ENCODE measurements at places on chromosomes 12 and 14.
A peak's percentile ranks its signal among the peaks of the same experiment; 100 is the strongest.

DNA sequence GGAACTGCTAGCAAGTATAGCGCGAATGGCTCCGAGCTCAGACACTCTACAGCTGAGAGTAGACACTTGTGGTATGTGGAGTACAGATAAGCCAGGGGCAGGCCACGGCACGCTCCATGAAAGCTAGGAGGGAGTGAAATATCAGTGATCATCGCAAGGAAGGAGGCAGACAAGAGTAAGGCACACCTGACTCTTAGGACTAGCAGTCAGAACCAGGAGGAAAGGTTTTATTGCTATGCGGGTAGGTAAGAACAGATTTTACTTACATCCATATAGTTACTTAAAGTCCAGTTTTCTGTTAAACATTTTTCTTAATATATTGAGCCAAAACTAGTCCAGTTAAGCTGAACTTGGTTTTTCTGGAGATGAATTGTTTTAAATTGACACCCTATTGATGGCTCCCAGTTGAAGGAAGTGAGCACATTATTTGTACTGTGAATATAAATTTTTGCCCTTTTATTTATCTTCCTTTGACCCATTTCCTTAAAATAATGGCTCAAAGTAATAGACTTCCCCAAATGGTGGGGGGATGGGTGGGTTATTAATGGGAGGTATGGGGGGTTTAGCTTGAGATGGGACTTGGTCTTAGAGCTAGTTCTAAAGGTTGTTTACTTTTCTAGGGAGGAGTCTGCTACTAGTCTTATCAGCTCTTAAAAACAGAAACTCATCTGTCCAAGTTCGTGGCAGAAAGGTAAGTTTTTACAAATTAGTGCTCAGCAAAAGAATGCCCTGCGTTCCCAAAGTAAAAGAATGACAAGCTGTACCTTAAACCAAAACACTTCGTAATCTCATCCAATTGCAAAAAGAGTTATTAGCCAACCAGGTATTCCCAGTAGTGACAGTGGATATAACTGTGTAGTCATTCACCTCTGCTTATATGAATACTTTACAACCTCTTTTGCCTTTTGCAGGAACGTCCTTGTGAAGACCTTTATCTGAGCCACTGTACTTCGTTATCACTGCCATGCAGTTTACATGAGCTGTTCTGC is 5.8 kb downstream of the HNRNPA1 start:
- DNase-seq = no peak

GRCh38 chr14:94593749-94594431 is 12.7 kb downstream of the SERPINA5 start:
- DNase-seq = no peak

DNA sequence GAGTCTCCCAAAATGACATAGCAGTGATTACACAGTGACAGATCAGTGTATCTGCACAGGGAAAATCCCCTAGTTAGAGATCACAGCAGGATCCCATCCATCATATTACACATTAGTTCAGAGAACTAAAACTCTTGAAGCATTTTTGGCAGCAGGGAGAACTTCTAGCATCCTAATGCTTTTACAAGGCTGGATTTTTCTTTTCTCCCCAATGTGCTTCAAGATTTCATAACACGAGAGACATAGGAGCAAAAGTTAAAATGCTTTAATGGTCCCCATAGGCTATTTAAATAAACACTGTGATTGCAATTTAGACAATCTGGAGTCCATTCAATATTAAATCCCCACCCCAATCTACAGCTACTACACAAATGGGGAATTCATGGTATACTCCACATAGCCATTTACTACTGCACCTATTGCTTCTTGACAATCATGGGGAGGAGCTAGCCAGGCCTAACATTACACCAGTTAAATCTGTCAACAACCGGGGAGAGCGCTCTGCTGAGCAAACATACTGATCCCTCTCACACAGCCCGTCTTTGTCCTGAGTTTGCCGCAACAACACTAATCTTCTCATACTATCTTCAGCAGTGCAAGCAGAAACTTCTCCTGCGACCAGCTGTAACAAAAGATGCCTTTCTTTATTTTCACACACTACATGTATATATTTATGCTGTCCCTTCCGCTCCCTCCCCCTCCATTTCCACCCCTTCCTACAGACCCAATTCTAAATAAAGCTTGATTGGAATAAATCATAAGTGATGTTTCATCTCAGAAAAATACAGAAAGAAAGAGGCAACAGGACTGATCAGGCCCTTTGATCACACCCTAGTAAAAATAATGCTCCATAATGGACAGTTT is 120.3 kb upstream of the SOX5 start:
- DNase-seq = peak; percentile 68

- DNase-seq = no peak
Observed at GRCh38 chr12:46384451-46385309, 12.1 kb upstream of the SLC38A2 start.

DNA sequence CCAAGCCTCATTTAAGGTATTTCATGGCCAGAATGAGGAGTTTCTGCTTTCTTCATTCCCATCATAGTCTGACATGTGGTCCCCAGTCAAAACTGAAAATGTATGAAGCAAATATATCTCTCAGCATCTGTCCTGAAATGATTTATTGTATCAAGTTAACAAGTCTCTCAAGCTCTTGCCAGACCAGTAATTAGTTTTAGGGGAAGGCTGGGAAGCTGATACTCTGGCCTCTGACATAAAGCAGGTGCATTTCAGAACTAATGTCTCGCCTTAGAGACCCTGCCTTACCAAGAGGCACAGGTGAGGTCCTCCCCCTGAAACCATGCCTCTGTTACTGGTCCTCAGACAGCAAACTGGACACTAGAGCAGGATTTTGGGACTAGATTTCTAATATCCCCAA is 266.5 kb downstream of the SLC15A4 start:
- no peak for DNase-seq

DNA sequence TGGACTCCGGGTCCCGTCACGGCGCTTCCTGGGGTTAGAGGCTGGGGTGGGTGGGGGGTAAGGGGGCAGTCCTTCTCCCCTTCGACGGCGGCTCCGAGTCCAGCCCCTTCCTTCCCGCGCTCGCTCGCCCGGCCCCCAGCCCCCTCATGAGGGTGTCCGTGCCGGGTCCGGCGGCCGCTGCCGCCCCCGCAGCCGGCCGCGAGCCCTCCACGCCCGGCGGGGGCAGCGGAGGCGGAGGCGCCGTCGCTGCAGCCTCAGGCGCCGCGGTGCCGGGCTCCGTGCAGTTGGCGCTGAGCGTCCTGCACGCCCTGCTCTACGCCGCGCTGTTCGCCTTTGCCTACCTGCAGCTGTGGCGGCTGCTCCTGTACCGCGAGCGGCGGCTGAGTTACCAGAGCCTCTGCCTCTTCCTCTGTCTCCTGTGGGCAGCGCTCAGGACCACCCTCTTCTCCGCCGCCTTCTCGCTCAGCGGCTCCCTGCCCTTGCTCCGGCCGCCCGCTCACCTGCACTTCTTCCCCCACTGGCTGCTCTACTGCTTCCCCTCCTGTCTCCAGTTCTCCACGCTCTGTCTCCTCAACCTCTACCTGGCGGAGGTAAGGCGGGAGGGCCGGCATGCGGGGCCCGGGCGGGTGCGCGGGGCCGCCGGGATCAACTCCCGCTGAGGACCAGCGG is 500 bp downstream of the GPR137C start:
- no peak for DNase-seq

DNA sequence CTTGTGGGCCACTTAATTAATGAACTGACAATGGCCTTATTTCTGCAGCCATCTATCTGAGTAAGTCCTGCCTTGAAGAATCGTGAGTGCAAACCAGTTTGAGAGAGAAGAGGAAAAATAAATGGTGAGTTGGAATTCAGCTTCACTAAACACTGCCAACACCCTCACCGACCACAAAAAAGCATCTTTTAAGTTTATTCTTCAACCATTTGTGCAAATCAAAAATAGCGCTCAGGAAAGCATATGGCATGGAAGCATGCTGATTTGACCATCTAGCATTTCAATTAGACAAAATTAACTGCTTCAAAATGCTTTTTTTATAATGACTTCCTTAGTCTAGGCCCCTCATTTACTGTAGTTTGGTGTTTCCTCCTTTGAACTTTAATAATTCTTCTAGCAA is 294.0 kb downstream of the PPFIA2 start:
- DNase-seq = no peak

- DNase-seq = no peak
Observed at GRCh38 chr12:49017891-49018260, 700 bp downstream of the PRKAG1 start.

GRCh38 chr12:105342464-105342863 is 12.0 kb downstream of the C12orf75 start:
- no peak for DNase-seq

DNA sequence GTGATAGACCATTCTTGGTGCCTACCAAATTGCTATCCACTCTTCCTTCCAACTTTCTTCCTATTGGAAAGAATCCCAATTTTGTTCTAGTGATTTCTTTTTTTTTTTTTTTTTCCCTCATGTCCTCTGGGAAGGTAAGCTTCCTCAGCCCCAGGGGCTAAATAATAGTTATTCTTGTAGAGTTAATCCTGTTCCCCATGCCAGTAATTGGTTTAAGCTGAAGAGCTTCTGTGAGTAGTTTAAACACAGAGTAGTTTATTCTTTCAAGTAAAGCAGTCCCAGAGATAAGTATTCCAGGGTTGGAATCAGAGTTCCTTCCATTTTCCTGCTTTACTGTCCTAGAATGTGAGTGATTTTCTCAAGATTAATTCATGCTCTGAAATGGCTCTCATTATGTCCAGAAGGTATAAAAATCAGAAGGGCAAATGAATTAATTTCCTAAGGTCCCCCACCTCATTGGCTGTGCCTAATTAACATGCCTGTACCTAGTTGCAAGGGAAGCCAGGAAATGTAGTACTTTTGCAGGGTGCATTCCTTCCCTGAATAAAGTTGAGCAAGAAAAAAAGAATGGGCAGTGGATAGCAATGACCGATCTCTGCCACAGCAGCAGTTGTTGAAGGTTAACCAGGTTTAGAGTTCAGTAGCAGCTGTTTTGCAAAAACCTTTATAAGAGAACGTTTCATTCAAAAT is 97.8 kb downstream of the PLEKHA5 start:
- DNase-seq = no peak
